ENCODE measurements at places on chromosomes 7 and 10.

- peak; percentile 93 for DNase-seq
Measured at GRCh38 chr7:40808378-40808942, 673.7 kb downstream of the SUGCT start.

DNA sequence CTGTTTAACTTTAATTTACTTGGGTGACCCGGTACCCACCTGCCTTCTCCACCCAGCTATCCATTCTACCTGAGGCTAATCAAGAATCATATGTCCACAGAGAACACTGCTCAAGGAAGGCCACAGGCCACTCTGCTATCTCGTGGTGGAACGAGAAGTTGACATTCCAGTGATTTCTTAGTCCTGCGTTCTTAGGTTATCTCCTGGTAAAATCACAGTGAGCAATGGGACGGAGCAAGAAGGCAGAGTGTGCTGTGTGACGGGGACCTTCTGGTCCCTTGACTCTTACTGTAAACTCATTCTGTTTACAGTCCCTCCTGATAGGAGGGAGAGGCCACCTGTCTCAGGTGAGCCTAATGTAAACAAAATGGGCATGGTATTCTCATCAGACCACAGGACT, 256.6 kb downstream of the TNS3 start:
- DNase-seq = no peak

DNA sequence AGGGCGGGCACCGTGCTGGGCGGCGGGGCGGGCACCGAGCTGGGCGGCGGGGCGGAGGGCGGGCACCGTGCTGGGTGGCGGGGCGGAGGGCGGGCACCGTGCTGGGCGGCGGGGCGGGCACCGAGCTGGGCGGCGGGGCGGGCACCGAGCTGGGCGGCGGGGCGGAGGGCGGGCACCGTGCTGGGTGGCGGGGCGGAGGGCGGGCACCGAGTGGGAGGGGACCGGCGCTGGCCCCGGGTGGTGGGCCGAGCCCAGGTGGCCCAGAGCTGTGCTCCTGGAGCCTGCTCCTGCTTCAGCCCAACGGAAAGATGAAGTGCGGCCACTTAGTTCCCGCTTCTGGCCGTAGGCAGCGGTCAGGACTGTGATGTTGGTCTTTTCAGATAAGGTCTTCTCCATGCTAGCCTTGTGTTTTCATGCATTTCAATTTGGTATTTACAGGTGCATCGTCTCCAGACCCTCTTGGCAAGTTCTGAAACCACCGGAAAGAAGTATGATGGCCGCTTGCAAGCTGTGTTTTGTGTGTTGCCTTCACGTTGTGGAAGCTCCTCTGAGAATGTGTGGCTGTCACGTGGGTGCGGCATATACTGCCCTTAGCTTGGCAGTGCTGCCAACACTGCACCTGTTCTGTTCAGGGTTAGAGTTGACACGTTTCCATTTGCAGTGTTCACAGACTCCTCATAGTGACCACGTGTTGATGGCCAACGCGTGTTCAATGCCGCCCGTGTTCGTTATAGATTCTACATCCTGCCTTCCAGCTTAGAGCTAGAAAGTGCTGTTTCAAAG, 25.2 kb downstream of the IQCE start:
- DNase-seq = no peak

- peak; percentile 15 for DNase-seq
Measured at GRCh38 chr7:87354749-87355148, 9.3 kb downstream of the CROT start.

Data from HCEC 1CT (cell line).